ENCODE measurements at places on chromosomes 13 and 19.
A peak's percentile ranks its signal among the peaks of the same experiment; 100 is the strongest.

DNA sequence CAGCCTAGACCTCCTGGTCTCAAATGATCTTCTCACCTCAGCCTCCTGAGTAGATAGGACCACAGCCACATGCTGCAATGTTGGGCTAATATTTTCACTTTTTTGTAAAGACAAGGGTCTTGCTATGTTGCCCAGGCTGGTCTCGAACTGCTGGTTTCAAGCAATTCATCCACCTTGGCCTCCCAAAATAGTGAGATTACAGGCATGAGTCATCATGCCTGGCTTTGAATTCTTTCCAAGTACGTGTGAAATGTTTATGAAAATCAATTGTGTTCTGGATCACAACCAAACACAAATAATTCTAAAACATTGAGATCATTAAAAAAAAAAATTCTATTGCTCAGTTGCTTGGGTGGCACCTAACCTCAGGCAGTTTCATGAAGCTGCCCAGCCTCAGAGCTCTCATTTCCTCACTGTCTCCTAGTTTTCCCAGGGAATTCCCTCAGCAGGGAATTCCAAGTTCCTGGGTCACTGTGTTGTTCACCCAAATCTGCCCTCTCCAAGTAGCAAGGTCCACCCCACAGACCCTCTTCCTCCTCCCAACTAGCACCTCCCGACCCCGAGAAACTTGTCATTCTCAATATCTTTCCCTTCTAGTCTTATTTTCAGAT is 44.8 kb downstream of the ING1 start:
- DNase-seq: no peak

DNA sequence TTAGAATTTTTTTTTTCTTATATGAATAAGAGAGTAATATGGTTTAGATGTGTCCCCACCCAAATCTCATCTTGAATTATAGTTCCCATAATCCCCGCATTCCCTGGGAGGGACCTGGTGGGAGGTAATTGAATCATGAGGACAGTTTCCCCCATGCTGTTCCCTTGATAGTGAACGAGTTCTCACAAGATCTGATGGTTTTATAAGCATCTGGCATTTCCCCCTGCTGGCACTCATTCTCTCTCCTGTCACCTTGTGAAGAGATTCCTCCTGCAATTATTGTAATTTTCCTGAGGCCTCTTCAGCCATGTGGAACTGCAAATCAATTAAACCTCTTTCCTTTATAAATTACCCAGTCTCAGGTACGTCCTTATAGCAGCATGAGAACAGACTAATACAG is 205.7 kb downstream of the MYO16 start:
- DNase-seq: no peak

GRCh38 chr13:27359199-27359821 is 65.1 kb upstream of the GTF3A start:
- peak; percentile 57 for DNase-seq

GRCh38 chr13:76711550-76712182 is 174.5 kb downstream of the KCTD12 start:
- no peak for DNase-seq

- no peak for DNase-seq
Observed at GRCh38 chr19:49395581-49396407, 7.7 kb downstream of the KASH5 start.

DNA sequence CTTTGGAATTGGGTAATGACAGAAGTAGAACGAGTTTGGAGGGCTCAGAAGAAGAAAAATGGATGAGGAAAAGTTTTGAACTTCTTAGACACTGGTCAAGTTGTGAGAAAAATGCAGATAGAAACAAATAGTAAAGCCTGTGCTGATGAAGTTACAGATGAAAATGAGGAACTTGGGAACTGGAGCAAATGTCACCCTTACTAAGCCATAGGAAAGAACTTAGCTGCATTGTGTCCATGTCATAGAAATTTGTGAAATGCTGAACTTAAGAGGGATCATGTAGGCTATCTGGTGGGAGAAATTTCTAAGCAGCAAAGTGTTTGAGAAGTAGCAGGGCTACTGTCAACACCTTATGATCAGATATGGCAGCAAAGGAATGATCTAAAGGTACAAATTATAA is 289.2 kb upstream of the PCDH9 start:
- no peak for DNase-seq

Measured in T-cell (primary cell).